ENCODE measurements at places on chromosomes 4 and X. TPM values are rescaled to one million over a fixed set of nuclear protein-coding genes. Genes with fewer than 3 reads are reported as not detected.

The DDX60 gene
- 2.2 TPM for total RNA-seq

The F11 gene
- total RNA-seq = not detected

The HDX gene
- total RNA-seq = 4.3 TPM

The TRO gene
- total RNA-seq = 0.74 TPM

All from A549 treated with ZK216348 at 1 μM for 4 hours (cell line).